Cardiac fibroblast (primary cell): ENCODE measurements at places on chromosomes 1 and 21.

GRCh38 chr1:155942578-155943141 is 1.2 kb downstream of the RXFP4 start:
- no peak for DNase-seq

DNA sequence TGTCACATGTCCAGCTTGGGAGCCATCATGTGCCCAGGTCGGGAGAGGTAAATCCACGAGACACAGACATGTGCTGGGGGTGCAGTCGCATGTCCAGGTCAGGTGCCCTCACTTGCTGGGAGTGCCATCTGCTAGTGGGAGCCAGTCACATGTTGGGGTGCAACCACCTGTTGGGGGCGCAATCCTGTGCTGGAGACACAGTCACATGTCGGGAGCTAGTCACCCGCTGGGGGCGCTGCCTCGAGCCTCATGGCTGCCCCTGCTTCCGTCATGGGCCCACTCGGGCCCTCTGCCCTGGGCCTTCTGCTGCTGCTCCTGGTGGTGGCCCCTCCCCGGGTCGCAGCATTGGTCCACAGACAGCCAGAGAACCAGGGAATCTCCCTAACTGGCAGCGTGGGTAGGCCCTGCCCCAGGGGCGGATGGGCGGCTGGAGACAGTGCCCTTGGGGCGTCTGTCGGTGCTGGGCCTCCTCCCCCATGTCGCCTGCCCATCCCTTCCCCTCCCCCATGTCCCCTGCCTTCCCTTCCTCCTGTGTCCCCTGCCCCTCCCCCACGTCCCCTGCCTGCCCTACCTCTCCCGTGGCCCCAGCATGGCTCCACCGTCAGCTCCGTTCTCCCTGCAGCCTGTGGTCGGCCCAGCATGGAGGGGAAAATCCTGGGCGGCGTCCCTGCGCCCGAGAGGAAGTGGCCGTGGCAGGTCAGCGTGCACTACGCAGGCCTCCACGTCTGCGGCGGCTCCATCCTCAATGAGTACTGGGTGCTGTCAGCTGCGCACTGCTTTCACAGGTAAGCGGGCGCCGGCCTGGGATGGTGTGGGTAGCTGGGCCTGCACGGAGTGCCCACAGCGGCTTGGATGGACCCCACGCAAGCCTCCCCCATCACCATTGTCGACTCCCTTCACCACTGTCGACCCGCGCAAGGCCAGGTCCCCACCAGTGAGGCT is at the start of gene PRSS38:
Gene PRSS38 (plus strand): TSS at position 208 of the 942 bp plus-strand sequence. CDS start 42 bp downstream, at position 250.
- DNase-seq = no peak

DNA sequence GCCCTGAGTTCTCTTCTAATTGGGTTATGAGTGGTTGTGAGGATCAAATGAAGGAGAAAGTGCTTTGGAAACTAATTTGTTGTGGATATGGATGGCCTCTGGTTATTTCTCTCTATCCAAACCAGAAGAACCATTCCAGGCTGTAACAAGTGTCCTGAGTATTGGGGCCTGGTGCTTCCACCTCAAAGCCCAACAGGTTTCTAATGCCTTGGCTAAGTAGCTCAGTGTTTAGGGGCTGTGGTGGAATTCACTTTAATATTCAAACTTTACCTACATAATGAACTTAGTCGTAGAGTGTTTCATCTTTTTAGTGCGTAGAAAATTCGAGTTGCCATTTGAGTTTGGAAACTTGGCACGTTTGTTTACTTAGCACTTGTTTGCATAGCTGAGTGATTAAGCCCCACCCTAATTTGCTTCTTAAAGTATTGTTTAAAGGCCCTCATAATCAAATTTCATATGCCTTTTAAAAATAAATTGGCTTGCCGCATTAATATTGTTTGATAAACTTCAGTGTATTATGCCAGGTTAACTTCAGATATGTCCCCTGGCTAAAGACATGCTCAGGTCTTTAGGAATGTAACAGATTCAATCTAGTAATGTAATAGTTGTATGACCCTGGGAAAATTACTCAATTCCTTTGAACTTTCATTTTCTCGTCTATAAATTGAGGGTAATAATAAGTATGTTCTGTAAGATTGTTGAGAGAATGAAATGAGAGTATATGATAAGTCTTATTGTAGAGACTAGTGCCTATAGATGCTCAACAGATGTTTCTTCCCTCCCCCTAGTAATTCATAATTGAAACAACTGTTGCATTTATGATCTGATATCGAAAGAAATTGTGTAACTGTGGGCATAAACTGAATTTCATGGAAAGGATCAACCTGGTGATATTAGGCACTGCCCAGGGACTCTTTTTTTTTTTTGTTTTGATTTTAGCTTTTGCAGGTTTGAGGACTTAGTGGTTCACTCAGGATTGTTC is 1.6 kb downstream of the AGO4 start:
- peak; percentile 5 for DNase-seq

DNA sequence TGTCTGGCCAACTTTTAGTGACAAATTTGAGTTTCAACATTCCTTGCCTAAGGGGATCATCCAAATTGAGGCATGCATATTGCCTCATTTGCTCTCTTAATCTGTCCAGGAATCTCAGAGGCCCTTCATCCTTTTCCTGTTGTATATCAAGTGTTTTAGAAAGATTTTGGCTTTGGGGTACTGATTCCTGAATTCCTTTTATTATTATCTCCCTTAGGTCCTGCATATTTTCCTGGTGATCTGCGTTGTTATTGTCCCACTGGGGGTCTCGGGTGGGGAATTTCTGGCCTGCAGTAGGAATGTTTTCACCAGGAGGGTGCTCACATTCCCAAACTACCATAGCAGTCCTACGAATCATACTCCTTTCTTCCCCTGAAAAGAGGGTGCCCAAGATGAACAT is 4.4 kb upstream of the AADACL3 start:
- DNase-seq = no peak

DNA sequence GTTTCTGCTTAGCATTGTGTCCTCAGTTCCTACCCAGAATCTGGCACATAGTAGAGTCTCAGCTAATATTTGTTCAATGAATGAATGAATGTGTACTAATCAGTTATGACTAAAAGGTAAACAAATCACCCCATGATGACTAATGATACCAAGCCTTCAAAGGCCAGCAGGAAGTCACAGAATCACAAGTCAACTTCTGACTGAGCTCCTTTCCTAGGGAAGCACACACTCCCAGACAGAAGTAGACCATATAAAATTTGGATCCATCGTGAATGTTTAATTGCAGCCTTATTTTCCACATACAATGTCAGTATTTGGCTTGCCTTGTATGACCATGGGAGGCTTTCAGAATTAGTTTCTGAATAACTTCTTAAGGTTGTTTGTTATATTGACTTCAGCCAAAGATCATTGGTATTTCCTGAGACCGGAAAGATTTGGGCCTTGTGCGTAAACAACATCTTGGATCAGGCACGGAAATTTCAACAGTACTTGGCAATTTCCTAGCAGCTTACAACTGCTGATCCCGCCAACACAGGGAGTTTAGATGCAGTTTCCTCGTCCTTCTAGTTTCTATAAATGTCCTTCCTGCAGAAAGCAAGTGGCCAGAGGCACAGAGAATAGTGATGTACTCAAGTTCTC is 185.9 kb upstream of the ATP1B1 start:
- peak; percentile 95 for DNase-seq

GRCh38 chr1:53062708-53063591 is 937 bp downstream of the PODN start:
- DNase-seq = no peak

GRCh38 chr1:113140588-113141446 is 67.8 kb downstream of the LRIG2 start:
- DNase-seq = peak; percentile 78

GRCh38 chr1:206002871-206003801 is at the start of gene RAB7B:
Gene RAB7B (minus strand): TSS chr1:206003395. CDS start chr1:205994135, 9,260 bp downstream.
- peak; percentile 76 for DNase-seq

DNA sequence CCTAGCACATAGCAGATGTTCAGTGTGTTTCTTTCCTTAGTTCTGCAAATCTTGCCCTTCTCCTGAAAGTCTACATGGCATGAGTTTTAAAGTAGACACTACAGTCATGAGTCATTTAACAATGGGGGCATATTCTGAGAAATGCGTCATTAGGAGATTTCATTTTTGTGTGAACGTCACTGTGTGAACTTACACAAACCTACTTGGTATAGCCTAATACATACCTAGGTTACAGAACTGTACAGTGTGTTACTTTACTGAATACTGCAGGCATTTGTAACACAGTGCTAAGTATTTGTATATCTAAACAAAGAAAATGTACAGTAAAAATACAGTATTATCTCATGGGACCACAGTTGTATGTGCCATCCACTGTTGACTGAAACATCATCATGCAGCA is 10.0 kb downstream of the TTF2 start:
- peak; percentile 39 for DNase-seq

GRCh38 chr1:34681480-34682451 is 73.1 kb upstream of the GJB5 start:
- DNase-seq = peak; percentile 45

DNA sequence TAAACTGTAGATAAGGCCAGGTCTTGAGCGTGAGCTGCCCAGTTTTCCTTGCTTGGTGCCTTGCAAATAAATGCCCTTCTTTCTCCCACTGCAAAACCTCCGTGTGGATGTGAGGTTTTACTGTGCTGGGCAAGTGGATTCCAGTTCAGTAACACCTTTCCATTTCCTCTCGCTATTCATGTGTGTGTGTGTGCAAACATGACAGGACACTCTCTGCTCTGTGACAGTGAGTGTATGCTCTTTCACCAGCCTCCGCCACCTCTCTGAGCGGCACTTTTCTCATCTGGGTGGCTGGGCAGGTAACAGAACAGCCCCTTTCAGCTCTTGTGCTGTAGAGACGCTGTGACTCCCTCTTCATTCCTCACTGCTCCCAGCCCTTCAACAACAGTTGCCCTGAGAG is 23.9 kb downstream of the CNIH3 start:
- no peak for DNase-seq

GRCh38 chr1:86370601-86371022 is 25.5 kb downstream of the ODF2L start:
- DNase-seq = peak; percentile 21

GRCh38 chr1:105101261-105101660 is 1351.6 kb downstream of the AMY1C start:
- no peak for DNase-seq

- DNase-seq = no peak
Measured at GRCh38 chr1:154956544-154956941, 644 bp upstream of the PBXIP1 start.

GRCh38 chr1:185244015-185244747 is 72.9 kb downstream of the IVNS1ABP start:
- peak; percentile 86 for DNase-seq

DNA sequence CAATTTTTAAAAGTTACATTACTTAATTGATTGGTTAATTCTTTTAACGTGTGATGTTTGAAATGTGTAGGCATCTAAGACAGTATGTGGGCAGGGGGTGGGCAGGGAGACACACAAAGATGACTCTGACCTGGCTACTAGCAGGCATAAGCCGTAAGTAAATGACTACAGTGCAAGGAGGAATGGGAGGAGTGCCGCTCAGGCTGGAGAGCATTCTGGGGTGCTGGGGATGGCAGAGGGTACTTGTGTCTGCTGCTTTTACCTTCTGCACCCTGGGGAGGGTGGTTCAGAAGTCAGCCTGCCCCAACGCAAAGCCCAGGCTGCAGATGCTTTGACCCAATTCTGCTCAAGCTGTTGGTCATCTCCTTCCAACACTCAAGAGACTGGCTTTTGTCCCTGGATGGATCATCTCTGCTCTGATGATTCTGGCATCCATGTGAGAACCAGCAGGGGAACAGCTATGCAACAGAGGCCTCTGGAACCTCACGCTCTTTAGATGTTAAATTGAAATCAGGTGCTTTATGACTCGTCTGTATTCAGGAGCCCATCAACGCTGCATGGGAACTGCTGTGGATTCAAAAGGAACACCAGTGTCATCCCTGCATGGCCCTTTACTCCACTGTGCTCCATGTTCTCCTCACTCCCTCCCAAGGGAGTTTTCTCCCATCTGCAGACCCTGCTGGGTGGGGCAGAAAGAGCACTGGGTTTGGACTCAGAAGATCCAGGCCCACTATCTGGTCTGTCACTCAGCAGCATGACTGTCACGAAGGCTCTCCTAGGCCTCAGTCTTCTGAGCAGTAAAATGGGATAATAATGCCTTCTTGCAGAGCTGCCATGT is 78.8 kb downstream of the FAM78B start:
- no peak for DNase-seq

GRCh38 chr1:158148468-158148867 is 32.2 kb upstream of the CD1D start:
- no peak for DNase-seq

DNA sequence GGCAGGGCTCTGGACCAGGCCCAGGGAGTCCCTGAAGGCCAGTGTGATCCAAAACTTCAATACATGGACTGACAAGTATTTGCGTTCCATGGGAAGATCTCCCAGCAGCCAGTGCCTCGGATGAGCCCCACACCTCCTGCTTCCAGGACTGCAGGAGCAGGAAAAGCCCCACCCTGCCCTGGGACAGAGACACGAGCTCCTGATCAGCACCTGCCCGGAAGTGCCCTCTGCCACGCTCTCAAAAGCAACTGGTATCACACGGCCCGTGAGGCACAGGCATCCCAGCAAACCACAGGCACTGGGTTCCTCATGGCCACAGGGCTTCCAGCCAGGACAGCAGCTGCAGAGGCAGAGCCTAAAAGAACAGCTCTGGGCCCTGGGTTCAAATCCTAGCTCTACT is 48.6 kb downstream of the ACOT7 start:
- DNase-seq = no peak

DNA sequence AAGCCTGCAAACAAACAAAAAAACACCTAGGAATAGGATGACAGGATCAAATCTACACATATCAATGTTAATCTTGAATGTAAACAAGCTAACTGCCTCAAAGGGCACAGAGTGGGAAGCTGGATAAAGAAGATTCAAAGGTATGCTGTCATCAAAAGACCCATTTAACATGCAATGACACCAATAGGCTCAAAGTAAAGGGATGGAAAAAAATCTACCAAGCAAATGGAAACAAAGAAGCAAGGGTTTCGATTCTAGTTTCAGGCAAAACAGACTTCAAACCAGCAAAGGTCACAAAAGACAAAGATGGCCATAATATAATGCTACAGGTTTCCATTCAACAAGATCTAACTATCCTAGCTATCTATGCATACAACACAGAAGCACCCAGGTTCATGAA is 16.2 kb upstream of the OR2T10 start:
- DNase-seq = no peak

DNA sequence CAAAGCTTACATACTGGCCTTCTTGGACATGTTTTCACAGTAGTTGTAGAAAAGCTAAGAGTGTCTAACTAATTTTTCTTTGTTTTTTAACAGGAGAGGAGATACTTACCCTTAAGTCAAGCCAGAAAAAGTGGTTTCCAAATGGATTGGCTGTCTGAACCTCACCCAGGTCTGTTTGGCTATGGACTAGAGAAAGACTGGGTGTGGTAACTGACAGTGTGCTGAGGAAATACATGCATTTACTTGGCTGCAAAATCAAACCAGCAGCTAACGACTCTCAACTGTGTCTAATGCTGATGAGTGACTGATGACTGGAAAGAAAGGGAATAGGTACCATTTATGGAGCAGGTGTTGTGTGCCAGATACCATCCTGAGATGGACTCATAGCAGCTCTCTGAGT is 91.1 kb downstream of the MTR start:
- no peak for DNase-seq
